ENCODE measurements at places on chromosomes 2 and 18. TPM values are rescaled to one million over a fixed set of nuclear protein-coding genes. Genes with fewer than 3 reads are reported as not detected.

GRCh38 chr2:239956818-239957261, 68.3 kb downstream of the NDUFA10 start:
- DNase-seq = no peak

- DNase-seq = no peak
These were observed 104.2 kb downstream of the CCDC85A start for GRCh38 chr2:56287974-56288373.

DNA sequence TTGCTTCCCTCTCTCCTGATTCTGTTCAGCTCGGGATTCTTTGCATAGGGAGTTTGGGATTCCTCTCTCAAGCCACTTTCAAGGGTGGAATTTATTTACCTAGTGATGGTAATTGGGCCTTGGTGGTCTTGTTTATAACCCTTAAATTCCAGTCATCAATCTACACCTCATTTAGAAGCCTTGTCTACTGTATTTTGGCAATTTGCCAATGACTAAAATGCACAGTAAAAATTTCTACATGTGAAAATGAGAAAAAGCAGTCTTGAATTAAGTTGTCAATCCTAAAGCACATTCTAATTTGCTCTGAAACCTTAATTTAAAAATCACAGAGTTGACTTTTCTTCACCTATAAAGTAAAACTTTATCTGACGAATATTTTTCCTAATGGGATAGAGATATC, 749.2 kb upstream of the CRIM1 start:
- DNase-seq = no peak

DNA sequence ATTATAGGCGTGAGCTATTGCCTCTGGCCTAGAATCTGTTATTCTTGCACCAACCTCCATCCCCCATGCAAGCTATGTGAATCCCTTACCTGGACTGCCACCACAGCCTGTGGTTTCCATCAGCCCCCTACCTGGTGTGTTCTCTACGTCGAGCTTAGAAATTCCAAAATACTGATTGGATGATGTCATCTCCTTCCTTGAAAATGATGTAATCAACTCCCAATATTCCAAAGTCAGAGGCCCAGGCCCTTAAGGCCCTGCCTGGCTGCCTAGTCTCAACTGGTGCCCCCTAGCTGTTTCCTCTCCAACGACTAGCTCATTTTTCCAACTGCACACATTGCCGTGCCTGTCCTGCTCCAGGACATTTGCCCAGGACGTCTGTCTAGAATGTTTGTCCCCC, 41.3 kb upstream of the GBX2 start:
- DNase-seq = no peak

GRCh38 chr2:220064111-220065030, 436.9 kb downstream of the SLC4A3 start:
- no peak for DNase-seq

DNA sequence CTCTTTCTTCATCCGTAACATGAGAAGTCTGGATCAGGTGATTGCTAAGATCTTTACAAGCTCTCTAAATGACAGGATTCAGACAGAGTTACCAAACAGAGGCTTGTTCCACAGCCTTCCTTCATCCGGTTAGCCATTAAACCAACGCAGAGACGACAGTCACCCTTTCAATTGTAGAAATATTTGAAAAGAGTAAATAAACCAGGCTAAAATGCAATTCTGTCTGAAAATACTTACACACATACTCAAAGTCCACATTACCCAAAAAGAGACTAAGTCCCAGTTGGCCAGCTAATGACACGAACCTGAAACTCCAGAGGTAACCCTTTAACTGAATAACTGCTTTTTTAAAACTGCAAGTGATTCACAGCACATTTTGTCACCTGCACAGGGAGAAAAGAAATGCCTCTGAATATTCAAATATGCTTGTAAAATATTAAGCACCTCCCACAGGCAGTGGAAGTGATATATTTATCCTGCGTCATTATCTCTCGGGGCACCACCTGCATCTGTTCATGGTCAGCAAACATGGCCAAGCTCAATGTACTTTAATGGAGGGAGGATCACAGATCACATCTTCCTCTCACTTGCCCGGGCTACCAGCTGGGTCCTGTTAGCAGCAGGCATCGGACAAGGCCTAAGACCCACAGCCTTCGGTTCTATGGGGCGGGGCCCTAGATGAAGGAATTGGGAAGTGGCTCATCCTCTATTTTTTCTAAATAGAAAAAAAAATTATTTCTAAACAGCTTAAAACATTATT, 38.8 kb upstream of the DNER start:
- DNase-seq = peak; percentile 6

- DNase-seq = no peak
These were observed 241.9 kb downstream of the PTPRM start for GRCh38 chr18:7808992-7809391.

- DNase-seq = no peak
These were observed 42.9 kb downstream of the TMEFF2 start for GRCh38 chr2:192151853-192152252.

DNA sequence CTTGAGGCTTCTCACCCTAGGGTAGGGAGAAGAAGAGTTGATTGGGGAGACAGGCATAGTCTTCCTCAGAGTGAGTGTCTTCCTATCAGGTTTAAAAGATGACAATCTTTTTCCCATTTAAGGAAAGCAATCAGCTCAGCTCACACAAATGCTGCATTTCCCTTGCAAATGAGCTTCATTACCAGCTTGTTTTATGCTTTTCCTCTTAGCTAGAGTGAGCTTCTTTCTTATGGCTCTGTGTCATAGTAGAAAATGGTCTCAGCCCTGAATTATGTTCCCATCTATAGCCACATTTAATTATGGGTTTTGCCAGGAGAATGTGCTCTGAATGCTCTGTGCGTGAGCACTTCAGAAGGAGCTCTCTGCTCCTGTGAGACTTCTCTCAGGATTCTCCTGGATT, 112.8 kb upstream of the NCK2 start:
- DNase-seq = no peak

DNA sequence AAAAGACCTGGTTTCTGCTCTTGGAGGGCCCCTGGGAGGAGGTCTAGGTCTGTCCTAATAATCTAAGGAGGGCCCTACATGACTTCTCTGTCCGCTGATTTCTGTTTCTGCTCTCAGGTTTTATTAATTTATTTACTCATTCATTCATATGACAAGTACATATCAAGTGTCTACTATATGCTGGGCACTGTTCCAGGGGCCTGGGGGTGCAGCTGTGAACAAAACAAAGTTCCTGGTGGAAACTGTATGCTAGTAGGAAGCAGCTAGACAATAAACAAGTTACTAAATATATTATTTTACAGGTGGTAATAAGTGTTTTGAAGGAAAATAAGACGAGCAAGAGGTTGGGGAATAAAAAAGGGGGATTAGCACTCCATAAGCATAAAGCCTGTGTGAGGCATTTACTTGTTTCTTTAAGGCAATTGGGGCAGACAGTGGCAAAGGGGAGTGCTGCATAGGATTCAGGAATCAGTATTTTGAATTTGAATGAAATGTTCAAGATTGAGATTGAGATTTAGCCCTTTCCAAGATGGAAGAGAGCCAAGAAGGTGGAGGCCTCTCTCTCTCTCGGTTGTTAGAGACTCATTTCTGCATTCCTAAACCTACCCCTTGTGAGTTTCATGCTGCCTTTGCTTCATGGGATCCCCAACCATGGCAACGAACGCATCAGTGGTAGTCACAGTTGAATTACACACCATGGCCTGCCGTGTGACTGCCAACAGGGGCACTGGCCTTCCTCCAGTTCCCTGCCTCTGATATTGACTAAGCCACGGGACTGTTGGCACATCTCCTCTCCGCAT, 28.3 kb downstream of the DRC1 start:
- DNase-seq = no peak

GRCh38 chr2:48165070-48165753, 258.9 kb upstream of the FBXO11 start:
- no peak for DNase-seq

DNA sequence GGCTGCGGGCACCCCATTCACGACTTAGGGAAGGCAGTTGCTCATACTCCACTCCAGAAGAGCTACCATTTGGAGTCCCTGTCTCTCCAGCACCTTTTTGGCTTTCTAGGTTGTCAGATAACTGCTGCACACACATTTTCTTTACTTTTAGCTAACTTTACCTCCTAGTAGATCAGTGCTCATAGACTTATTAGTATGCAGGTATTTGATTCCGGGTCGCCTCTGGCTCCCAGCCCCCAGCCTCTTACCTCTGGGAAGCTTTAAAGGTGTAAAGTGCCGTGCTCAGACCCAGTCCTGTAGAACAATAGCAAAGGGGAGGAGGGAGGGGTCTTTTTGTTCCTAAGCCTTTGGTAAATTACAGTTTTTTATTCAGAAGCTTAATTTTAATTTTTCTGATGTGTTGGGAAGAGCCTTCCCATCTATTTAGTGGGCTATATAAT, 102.9 kb downstream of the SPTBN1 start:
- DNase-seq = no peak

DNA sequence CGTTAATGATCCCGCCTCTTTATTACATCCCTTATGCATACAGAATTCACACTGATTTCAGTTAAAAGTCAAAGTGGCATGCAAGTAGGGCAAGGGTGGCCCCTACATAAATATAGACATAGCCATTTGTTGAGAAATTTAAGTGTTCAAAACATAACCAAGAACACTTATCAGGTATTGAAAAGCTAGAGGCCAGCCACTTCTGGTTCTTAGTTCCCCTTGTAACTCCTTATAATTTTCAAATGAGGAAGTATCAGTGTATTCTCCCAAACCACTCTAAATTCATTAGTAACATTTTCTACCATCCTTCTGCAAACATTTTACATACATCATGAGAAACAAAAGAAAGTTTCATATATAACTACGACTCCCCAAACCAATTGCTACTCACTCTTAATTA, 5.8 kb upstream of the ARL5A start:
- no peak for DNase-seq

GRCh38 chr2:10575609-10576280, 114.0 kb downstream of the NOL10 start:
- DNase-seq = no peak

DNA sequence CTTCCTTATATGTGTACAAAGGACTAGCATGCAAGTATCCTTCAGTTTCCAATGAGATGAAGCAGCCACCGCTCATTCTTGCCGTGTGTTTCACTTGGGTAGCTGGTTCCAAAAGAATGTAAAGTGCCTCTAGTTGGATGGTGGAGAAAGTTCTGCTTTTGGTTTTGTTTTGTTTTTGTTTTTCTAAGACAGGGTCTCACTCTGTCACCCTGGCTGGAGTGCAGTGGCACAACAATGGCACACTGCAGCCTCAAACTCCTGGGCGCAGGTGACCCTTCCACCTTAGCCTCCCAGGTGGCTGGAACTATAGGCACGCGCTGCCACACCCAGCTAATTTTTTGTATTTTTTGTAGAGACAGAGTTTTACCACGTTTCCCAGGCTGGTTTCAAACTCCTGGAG, 8.3 kb downstream of the ANXA4 start:
- no peak for DNase-seq

- no peak for DNase-seq
These were observed 37.5 kb downstream of the CABLES1 start for GRCh38 chr18:23172591-23173380.

DNA sequence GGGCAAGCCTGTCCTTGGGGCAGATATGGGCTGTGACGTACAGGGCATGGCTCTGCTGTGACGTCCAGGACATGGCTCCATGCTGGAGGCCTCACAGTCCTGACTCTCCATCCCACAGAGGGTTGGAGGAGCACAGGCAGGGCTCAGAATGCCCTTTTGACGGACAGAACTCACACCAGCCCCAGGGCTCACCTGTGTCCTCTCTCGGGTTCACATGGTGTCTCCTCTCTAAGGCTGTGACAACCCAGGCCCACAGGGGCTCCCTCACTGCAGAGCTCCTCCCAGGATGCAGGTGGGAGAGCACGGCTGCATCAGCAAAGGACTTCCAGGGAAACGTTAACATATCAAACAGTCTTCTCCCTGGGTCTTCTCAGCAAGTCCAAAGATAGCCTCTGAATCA, 133.8 kb downstream of the EIPR1 start:
- no peak for DNase-seq

DNA sequence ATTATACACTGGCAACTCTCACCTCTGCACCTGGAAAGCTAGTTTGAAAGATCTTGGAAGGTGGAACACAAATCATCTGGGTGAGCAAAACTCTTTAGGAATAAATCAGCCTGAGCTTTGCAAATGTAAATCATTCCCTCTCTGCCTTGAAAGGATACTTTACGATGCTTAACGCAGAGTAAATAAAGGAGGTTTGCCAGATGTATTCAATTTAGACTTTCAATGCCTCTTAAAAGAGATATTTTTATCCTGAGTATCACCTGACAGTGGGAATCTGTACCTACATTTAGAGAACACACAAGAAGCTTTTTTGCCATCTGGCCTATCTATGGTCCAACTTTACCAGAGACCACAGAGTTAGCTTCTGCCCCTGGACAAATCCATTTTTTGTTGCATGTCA, 983.2 kb upstream of the CDH2 start:
- no peak for DNase-seq

DNA sequence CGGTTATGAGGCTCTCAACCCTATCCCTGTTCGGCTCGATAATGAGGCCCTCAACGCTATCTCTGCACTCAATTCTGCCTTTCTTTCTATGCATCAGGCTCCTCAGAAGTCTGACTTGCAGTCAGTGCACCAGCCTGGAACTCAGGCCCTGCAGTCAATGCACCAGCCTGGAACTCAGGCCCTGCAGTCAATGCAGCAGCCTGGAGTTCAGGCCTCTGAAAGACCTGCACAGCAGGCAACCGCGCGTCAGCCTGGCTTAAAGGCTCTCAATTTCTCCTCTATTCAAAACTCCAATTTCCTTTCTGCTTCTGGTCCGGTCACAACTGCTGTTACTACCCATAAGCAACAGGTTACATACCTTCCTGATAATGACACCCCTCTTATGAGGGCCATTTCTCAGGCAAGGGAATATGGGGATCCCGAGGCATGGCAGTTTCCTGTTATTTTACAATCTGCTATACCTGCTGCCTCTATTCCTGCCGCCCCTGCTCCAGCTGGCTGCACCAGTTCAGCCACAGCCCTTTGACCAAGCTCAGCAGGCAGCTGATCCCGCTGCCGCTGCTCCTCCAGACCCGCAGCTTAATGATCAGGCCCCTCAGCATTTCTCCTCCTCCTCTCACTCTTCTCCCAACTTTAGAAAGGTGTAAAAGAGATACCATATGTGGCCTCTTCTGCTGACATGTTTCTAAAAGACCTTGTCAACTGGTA, 933.6 kb upstream of the FANCL start:
- DNase-seq = no peak

GRCh38 chr2:58731488-58731869, 490.4 kb upstream of the FANCL start:
- DNase-seq = no peak

Gene LDLRAD4
- total RNA-seq = 8.7 TPM

Gene BIN1
- 45.1 TPM for total RNA-seq

Gene GALR1
- total RNA-seq = not detected

Gene ZNF236
- 3.8 TPM for total RNA-seq

Gene TMEM17
- 0.87 TPM for total RNA-seq

Gene TCF7L1
- 0.45 TPM for total RNA-seq

Gene IL36G
- total RNA-seq = not detected

Gene AMER3
- 0.45 TPM for total RNA-seq

Gene COLEC12
- 37.5 TPM for total RNA-seq

Gene COX7A2L
- total RNA-seq = 59.3 TPM

Gene AGXT
- total RNA-seq = not detected

Gene NEMP2
- total RNA-seq = 14.6 TPM

Gene FAM124B
- 0.72 TPM for total RNA-seq
